NCI-H526 (cell line): ENCODE measurements at places on chromosomes 4 and X.

DNA sequence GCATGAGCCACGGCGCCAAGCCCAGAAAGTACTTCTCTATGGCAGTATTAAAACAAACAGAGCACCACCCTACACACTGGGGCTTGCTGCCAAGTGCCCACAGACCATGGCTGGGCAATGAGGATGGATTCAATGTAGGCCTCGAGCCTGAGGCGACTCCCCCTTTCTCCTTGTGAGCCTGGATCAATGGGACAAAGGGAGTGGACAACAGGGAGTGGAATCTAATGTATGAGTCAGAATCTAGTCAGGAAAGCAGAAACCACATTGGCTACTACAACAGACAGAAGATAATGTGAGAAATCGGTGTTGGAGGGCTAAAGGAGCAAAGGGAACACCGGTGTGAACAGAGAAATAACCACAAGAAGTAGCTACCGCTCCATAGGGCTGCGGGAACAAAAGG, 37.7 kb upstream of the OCIAD2 start:
- DNase-seq: no peak

DNA sequence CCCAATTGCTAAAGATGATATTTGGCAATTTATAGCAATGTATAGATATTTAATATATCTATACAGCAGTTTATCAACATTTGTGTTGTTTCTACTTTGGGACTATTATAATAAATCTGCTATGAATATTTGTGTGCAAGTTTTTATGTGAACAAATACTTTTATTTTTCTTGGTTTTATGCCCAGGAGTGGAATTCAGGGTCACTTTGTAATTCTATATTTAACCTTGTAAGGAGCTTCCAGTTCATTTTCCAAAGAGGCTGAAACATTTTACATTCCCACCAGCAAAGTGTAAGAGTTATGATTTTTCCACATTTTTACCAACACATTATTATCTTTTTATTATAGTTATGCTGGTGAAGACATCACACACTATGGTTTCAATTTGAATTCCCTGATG, 801.3 kb downstream of the PCDH18 start:
- DNase-seq: no peak

GRCh38 chr4:8278421-8279287, 9.1 kb downstream of the HTRA3 start:
- no peak for DNase-seq

DNA sequence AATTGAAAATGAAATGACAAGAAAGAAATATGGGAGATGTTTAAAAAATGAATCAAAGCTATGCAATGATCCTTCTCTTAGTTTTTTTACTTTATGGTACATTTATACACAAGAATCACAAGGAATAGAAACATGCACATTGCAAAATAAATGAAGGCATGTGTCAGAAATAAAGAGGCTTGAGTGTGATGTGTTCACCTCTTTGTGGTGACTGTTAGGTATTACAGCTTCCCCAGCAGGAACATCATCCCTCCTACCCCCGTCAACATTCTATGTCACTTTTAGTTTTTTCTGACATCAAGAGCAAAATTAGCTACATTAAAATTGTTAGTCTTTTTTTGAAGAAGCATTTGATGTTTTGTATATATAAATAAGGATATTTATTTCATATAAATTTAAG, 214.8 kb downstream of the SLC4A4 start:
- DNase-seq: no peak

- DNase-seq: no peak
Measured at GRCh38 chrX:153648358-153649177, 1.6 kb downstream of the DUSP9 start.

GRCh38 chrX:52424656-52425055, 55.8 kb downstream of the XAGE2 start:
- no peak for DNase-seq

DNA sequence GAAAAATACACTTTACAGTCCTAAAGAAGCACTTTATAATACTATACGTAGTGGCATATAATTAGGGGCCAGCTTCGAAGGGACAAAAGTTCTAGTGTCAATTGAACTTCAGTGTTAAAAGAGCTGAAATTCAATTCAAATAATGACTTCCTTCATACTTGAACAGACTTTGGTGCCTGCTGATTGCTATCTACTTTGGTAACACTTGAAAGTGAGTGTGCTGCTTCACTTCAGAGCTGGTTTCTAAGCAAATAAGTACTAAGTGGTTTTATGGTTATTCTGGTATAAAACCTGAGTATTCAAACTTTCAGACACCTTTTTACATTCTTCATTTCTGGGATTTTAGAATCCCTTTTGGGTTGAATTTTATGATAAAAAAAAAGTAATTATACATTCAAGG, 107.0 kb downstream of the SLC4A4 start:
- no peak for DNase-seq

- no peak for DNase-seq
Measured at GRCh38 chr4:111924696-111925095, 220.6 kb upstream of the FAM241A start.

- peak; percentile 19 for DNase-seq
Measured at GRCh38 chrX:72479324-72480274, 93.0 kb downstream of the HDAC8 start.

DNA sequence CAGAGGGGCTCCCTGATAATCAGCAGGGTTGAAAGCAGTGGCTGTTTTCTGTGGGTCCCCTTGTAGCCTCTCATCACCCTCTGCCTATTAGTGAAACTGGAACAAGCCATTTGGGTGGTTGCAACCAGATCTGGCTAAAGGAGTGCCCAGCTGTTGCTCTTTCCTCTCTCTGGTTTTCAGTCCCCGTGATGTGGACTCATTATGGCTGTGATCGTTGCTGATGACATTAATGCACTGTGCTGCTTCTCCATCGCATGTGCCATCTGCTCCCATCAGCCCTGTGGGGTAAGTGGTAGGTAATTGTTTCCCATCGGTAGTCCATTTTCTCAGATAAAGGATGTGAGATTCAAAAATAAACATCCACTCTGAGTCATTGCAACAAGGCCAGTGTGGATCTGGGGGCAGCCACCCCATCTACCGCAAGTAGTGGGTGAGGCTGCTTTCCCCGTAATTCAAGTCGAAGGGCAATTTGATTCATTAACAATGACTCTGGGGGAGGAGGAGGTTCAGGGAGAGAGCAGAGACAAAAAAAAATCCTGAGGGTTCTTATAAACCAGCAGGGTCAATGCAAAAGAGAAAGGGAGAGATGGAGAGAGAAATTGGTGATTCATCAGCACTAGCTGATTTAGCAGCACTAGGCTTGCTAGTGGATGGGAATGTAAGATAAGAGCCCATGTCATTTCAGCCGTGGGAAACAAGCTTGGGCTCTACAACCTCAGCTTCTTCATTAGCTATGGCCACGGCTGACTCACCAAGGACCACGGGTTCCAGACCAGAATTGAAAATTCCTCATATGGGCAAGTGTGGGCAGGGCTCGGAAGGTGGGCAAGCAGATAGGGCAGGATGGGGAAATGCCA, 357.8 kb downstream of the MID1IP1 start:
- DNase-seq: no peak

DNA sequence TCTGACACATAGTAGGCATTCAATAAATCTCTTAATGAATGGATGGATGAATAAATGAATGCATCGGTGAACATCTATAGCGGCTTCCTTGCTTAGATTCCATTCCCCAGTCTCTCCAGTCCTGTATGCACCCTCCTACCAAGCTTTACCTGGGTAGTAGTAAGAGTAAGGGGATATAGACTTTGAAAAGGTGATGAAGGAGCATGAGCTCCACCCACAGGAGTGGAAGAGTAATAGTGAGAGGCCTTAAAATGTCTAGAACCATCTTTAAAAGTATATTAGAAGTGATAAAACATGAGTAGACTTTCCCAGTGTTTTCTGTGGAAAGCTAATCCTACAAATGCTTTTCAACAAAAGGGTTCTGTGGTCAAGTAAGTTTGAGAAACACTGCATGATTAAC, 35.5 kb upstream of the GPC3 start:
- no peak for DNase-seq

GRCh38 chrX:13761606-13762414, 27.3 kb downstream of the OFD1 start:
- no peak for DNase-seq

DNA sequence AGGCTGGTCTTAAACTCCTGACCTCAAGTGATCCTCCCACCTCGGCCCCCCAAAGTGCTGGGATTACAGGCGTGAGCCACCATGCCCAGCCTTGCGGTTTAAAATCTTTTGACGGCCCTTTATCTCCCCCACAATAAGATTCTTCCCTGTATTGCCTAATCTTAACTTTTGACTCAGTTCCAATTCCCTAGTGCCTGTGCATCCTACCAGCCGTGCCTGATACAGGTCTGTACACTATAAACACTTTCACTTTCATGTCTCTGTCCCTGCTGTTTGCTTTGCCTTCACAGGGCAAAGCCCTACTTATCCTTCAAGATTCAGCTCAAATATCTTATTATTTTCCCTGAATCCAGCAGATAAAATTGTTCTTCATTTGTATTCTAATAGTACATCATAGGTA, 74.6 kb downstream of the WDR44 start:
- no peak for DNase-seq

- peak; percentile 91 for DNase-seq
Measured at GRCh38 chrX:101931488-101932248, at the start of gene ZMAT1. ZMAT1 (minus strand) TSS chrX:101932027; CDS start chrX:101932008, 19 bp downstream.

- no peak for DNase-seq
Measured at GRCh38 chrX:57134702-57135101, 2.5 kb downstream of the SPIN2A start.

DNA sequence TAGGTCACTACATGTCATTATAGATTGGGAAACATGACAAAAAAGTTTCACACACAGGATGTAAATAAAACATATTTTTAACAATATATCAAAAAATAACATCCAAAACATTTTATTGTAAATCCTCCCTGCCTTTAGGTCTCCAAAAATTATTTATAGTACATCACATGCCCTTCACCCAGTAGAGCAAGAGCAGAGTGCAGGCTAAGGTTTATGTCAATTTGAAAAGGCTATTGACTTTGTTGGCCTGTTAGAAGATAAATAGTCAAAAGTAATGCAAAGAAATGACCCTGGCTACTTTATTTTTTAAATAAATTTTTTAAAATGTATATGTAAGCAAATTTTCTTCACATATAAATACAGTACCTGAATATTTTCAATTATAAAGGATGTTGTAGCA, 983.7 kb downstream of the RAB28 start:
- DNase-seq: no peak

GRCh38 chrX:24169211-24169610, 19.7 kb downstream of the ZFX start:
- no peak for DNase-seq

DNA sequence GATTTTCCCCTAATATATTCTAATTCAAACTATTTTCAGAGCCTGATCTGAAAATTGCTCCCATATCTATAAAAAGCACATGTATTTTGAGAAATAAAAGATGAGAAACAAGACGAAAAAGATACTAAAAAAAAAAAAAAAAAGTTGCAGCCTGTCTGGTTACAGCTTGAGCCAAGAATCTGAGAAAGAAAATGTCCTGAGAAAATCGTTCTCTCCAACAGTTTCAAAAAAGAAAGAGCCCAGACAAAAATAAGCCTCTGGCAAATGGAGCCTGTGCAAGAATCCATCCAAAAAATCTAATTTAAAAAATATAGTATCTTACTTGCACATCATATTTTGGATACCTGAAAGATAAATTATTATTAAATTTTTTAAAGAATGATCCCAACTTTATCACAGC, 163.0 kb upstream of the TBL1X start:
- DNase-seq: no peak

DNA sequence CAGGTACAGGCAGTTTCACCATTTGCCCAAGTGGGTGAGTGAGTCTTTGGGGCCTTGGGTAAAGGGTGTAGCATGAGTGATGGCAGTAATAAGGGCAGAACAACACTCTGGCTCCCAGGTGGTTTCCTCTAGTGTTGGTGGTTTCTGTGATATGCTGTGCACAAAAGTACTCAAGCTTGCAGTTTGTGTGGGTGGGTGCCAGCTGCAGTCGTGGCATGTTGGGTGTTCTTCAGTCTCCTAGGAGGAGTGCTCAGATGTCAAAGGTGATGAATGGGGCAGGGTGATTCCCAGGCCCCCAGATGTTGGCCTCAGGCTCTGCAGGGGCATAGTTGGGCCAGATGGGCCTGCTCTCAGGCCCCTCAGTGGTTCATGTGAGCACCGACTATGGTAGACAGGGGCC, 166.1 kb upstream of the KLF8 start:
- no peak for DNase-seq

- DNase-seq: no peak
Measured at GRCh38 chr4:75327804-75328512, 186.2 kb downstream of the RCHY1 start.

DNA sequence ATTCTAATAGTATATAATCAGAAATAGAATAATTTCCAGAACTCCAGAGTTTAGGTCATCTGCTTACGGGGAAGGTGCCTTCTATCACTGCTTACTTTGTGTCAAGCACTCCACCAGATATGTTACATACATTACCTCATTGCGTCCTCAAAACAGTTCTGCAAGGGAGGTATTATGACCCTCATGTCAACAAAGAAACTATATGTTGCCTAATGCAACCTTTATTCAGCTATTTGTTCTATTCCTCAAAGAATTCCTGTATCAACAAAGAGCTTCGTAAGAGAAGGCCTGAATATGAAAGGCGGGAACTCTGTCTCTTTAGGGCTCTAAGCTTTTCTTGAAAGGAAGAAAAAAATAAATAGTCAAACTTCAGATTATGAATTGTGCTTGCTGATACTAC, 114.7 kb downstream of the PDLIM5 start:
- DNase-seq: no peak

DNA sequence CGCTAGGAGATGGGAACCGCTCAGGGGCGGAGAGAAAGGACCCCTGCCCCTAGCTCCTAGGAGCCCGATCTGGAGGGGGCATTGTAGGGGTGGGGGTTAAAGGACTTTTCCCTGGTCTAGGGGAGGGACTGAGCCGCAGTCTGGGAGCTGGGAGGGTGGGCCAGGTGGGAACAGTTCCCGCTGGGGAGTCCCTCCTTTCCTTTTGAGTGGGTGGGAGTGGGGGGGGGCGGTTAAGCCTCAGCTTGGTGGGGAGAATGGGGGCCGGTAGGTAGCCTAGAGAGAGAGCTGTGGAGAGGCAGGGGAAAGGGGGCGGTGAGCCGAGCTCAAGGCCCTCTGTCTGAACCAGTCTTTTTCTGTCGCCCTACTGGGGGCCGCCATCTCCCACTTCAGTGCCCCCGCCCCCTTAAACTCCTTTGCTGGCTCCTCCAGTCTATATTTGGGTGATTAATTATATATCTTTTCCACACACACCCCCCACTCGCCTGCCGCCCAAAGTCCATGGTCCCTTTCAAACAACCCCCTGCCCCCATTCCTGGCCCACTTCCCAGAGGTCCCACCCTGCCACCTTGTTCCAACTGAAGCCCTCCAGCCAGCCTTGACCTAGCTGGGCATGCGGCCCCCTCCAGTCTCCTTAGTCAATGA, 822 bp downstream of the ZNF275 start:
- no peak for DNase-seq

- DNase-seq: no peak
Measured at GRCh38 chr4:184907216-184907615, 81.4 kb upstream of the ACSL1 start.

- DNase-seq: peak; percentile 12
Measured at GRCh38 chr4:24405341-24405740, 179.0 kb downstream of the DHX15 start.
